ENCODE measurements at places on chromosomes 2 and 18.

DNA sequence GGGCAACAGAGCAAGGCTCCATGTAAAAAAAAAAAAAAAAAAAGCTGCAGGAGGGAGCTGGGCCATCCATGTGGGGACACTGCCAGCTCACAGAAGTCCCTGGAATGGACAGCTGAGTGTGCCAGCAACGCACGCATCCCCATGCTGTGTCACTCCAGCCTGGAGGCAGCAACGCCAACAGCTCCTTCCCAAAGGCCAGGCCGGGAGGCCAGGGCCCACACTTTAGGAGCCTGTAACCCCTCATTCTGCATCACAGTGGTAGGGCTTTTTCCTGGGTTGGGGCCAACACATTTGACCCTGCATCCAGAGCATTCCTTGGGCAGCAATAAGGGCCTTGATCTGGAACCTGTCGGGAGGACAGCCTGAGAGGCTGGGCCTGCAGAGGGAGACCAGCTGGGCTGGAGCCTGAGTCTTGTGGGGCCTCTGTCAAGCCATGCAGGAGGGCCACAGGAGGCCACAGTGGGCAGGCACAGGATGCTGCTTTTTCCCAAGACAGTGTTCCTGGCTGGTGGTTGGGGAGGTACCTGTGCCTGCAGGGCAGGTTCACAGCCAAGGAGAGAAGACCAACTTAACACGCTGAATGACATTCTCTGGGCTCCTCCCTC lies 16.8 kb upstream of the KCNK3 start:
- no peak for DNase-seq

DNA sequence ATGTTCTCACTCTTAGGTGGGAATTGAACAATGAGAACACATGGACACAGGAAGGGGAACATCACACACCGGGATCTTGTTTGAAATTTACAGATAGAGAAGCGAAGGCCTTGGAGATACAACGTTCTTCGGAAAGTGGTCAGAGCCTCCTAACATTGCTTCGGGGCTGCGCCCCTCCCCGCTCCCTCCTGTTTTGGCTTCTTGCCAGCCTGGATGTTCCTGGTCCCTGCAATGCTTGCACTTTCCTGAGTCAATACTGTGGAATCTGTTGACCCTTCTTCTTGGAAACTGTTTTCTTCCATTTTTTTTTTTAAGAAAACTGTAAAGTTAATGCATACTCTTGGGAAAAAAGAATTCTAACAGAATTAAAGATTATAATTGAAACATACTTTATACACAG lies 360.8 kb downstream of the SOCS6 start:
- DNase-seq = no peak

- no peak for DNase-seq
These were observed 683.2 kb downstream of the SATB2 start for GRCh38 chr2:198774576-198774975.

DNA sequence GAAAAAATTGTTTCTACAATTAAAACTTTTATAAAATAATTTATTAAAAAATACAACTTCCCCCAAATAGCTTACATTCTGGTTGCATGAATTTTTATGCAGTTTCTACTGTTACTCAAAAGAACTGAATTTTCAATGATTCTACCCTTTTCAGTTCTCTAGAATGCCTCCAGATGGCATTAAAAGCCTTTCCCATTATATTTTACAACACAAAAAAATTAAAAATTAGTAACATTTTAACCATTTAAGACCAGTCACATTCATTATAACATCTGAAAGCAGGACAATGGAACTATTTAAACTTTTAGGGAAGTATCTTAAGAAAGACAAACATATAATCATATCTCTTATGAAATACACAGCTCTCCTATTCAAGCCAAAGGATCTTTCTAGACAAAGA lies 236.0 kb upstream of the REV1 start:
- no peak for DNase-seq

- DNase-seq = no peak
These were observed 156.4 kb downstream of the COPS8 start for GRCh38 chr2:237242091-237242536.

- DNase-seq = no peak
These were observed 68.4 kb downstream of the KIAA2012 start for GRCh38 chr2:202141329-202141947.

DNA sequence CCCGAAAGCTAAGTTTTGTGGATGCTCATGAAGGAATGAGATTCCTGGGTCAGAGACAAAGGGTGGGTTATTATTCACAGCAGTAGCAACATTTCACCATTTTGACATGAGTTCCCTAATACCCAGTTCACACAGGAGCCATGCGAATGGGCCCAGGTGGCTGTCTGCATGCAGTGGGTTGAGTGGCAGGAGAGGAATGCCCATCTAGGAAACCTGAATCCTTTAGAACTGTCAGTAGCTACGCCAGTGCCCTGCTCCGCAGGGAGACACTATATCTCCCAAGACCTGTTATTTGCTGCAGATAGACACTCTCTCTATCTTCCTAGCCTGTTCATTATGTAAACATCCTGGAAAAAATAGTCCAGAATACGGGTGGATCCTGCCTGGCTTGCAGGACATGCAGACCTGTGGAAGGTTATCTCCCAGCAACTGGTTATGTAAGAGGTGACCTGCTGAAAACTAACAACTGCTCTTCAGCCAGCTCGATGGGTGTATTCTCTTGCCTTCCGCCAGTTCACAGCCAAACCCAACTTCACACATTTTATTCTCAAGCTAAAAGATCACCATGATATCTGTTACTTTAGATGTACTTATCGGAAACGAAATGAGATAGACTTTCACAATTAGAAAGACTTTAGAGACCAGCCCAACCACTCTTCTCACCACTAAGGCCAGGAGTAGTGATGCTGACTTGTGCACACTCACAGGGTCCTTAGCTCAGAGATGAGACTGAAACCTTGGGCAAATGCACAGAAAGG lies 59.1 kb downstream of the MBP start:
- no peak for DNase-seq

Measured in activated CD4-positive, alpha-beta T cell treated with anti-CD3 and anti-CD28 coated beads for 24 hours (primary cell).